ENCODE measurements at places on chromosomes 11 and 22.

DNA sequence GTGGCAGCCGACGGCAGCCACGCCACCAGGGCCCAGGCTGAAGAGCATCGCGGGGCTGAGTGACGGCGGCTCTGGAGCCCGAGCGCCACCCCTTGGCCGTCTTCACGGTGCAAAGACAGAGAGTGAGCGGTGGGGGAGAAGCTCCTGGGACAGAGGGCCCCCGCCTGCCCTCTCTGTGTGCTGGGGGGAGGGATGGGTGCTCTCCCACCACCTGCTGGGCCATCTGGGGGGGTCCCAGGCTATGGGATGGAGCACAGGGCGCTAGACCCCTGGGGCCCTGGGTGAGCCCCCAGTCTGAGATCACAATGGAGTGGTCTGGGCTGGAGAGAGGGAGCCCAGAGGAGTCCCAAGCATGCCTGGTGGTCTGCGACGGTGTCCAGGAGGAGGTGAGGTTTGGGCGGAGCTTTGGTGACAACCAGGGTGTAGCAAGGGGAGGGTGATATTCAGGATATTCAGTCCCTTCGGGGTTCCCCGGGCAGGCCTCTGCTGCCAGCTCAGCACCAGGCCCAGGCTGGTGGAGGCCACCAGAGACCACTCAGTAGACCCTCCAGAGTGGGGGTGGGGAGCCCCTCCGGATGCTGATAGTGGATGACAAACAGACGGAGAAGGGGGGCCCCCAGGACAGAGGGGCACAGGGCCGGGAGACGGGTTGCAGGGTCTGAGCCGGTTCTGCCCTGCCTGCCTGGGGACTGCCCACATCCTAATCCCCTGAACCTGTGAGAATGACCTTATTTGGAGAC, 78.1 kb upstream of the PRR5 start:
- DNase-seq, result no peak

GRCh38 chr11:68867066-68867465, 25.4 kb upstream of the CPT1A start:
- no peak for DNase-seq

GRCh38 chr11:132913295-132913694, 619.0 kb downstream of the OPCML start:
- DNase-seq, result no peak

GRCh38 chr22:38455530-38456271, 702 bp upstream of the KCNJ4 start:
- no peak for DNase-seq

GRCh38 chr22:49087716-49088601, 739.7 kb downstream of the BRD1 start:
- DNase-seq, result no peak

GRCh38 chr22:17283423-17283822, 64.2 kb upstream of the ADA2 start:
- DNase-seq, result no peak

- no peak for DNase-seq
These were observed 4.0 kb upstream of the SCN4B start for GRCh38 chr11:118156531-118157185.

DNA sequence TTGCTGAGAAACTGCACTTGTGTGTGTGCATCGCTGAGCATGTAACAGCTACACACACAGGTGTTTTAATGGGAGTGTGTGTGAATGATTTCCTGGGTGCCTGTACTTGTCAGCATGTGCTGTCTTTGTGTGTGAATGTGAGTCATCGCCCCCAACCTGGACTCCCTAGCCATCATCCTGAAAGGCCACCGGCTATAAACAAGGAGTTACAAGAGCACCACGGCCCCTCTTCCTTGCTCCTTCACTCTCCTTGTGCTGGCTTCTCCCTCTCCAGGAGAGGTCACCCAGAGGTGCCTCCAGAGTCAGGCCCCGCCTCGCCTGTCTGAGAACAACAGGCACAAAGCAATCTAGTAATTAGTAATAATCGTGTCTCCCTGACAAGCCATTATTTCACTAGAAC, 419.2 kb downstream of the BUD13 start:
- no peak for DNase-seq

GRCh38 chr11:11021563-11021962, 163.7 kb upstream of the ZBED5 start:
- no peak for DNase-seq

DNA sequence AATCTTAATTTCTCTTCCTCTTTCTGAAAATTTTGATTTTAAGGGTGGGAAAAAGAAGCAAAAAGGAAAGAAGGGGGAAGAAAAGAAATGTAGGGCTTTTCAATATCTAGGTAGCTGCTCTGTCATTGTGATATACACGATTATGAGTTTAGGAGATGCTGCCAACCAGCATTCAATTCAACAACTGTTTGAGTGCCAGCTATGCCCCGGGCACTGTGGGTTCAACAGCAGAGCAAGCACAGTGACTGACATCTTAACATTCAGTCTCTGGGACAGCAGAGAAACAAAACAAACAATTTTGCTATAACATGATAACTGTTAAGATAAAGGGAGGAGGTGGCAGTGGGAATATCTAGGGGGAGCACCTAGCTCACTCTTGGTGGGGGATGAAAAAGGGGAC, 91.6 kb downstream of the DBX1 start:
- DNase-seq, result no peak

DNA sequence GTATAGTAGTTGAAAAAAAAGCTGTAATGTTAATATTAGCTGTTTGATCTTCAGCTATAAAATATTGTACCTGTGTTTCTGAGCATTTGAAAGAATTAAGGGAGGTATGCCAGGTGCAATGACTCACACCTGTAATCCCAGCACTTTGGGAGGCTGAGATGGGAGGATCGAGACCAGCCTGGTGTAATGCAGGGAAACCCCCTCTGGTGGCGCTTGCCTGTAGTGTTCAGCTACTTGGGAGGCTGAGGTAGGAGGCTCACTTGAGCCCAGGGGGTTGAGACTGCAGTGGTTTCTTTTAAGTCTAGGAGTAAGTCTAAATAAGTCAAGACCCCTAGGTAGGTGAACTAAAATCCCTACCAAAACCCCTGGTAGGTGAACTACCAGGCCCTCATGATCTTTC, 37.1 kb downstream of the TAF1D start:
- no peak for DNase-seq

GRCh38 chr22:49721211-49721763, 106.4 kb downstream of the BRD1 start:
- no peak for DNase-seq

DNA sequence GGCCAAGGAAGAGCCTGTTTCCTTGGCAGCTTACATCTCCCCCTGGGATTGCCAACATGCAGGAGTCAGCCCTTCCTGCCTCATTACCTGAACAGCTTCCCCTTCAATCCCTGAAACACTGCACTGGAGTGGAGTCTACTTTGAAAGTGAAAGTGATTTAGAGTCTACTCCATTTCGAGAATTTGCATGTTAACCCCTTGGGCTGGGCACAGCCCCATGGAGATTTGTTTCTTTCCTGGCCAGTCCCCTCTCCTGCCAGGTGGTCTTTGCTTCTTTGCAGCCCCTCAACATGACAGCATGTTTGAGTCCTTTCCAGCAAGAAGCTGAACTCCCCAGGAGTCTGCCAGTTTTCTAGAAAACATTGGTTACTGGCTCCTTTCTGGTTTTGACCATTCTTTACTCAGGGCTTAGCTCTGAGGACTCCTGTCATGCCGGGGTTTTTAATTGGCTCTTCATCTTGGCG, 59.9 kb downstream of the TRAF6 start:
- DNase-seq, result no peak

- DNase-seq, result no peak
These were observed 203.1 kb upstream of the BLID start for GRCh38 chr11:122319085-122319484.

GRCh38 chr11:85941380-85941973, 86.3 kb downstream of the CCDC83 start:
- DNase-seq, result no peak

DNA sequence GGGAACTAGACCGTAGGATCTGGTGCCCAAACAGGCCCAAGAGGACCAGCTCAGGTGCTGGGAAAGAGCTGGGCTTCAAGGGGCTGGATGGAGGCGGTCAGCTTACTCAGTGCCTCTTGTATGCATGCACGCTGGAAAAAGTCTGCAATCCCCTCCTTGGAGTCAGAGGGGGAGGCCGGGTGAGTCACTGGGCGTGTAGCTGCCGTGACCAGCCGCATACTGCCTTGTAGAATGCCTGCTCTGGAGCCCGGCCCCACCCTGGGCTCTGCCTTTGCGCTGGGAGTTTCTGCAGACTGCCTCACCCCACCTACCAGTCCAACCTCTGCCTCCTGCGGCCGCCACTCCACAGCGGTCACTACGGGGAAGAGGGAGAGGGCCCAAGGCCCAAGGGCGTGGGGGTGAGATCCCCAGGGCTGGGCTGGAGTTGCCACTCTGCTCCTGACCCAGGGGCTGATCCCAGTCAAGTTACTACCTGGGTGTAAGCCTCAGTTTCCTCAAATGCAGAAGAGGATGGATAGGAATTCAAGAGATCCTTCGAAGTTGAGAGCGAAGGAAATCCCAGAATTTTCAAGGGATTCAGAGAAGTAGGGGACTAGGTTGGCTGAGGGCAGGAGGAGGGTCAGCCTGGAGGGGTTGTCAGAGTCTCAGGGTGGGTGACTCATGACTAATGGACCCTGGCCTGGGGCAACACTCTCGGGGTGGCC, 4.2 kb downstream of the MRGPRF start:
- DNase-seq, result no peak

All from activated T-cell treated with anti-CD3 and anti-CD28 coated beads for 24 hours (primary cell).